GM20000 (cell line): ENCODE measurements at places on chromosomes 4 and X.

DNA sequence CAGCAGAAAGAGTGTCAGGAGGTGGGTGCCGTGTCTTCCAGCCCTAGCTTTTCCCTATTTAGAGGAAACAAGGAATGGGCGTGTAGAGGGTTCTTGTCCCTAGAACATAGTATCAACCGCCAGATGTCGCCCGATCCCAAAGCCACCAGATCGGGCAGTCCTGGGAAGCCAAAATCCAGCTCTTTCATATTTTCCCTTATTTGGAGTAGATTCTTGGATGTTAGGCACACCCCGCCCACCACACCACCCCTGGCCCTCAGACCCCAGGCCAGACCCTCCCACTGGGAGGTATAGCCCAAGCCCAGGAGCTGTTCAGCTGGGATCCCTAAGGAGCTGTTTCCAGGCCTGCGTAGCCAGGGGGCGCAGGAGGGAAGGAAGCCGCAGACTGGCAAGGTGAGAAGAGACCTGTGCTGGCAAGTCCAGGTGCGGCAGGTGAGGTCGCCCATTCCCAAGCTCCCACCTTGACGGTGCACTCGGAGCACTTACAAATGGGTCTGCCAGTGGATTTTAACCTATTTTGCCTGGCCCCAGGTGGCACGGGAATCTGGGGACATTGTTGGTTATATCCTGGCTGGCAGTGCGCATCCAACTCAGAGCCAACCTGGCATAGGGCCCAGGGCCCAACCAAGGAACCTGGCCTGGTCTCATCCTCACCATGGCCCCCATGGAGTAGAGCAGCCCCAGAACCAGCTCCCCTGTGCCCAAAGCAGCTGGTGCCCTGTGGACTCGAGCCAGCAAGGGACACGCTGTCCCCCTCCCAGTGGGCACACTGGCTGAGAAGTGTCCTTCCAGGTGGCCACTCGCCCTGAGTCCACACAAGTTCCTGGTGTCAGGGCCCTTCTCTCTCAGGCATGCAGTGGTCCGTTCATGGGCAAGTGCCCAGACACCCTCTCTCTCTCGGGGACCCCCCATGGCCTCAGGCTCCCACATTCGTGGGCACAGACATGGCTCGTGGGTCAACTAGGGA lies 811 bp downstream of the FLNA start:
- DNase-seq: peak; percentile 49

- DNase-seq: no peak
Observed at GRCh38 chr4:15381806-15382338, 46.0 kb upstream of the C1QTNF7 start.

- no peak for DNase-seq
Observed at GRCh38 chr4:148053298-148054003, 321.6 kb downstream of the ARHGAP10 start.

DNA sequence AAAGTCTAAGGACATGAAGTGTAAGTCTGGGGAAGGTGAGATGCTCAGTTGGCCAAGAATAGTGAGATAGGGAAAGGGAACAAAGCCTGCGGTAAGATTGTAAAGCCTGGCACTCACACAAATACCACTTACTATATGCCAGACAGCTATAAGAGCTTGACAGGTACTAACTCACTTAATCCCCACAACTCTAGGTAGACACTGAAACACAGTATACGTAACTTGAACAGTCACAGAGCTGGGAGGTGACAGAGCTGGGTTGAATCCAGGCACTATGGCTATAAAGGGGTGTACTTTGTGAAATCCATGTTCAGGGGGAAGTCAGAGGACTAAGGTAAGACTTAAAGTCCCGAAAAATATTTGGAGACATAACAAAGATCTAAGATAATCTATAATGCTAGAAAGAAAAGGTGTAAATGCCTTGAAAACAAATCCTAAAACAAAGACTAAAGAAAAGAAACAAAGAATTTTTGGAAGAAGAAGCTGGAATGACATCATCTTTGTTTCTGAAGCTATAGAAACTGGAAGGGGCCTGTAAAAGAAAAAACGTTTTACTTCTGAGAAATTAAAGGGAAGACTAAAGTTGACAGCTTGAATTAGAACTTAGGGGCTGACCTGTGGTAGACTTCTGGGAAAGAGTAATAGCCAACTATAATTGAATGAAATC lies 172.5 kb downstream of the PPP3CA start:
- DNase-seq: no peak

GRCh38 chr4:76488888-76489685 lies 54.1 kb downstream of the SHROOM3 start:
- no peak for DNase-seq
